ENCODE measurements at places on chromosomes 1 and 21.

- no peak for DNase-seq
Measured at GRCh38 chr1:234918961-234919761, 209.5 kb downstream of the TOMM20 start.

GRCh38 chr1:245790441-245790840 lies 635.7 kb downstream of the KIF26B start:
- no peak for DNase-seq

- DNase-seq: no peak
Measured at GRCh38 chr1:181513786-181514297, 30.5 kb downstream of the CACNA1E start.

GRCh38 chr1:18413541-18414305 lies 67.0 kb upstream of the KLHDC7A start:
- DNase-seq: no peak

- DNase-seq: peak; percentile 17
Measured at GRCh38 chr1:27527223-27527889, 37.4 kb upstream of the WASF2 start.

GRCh38 chr1:112524986-112525385 lies 16.2 kb downstream of the WNT2B start:
- DNase-seq: no peak

DNA sequence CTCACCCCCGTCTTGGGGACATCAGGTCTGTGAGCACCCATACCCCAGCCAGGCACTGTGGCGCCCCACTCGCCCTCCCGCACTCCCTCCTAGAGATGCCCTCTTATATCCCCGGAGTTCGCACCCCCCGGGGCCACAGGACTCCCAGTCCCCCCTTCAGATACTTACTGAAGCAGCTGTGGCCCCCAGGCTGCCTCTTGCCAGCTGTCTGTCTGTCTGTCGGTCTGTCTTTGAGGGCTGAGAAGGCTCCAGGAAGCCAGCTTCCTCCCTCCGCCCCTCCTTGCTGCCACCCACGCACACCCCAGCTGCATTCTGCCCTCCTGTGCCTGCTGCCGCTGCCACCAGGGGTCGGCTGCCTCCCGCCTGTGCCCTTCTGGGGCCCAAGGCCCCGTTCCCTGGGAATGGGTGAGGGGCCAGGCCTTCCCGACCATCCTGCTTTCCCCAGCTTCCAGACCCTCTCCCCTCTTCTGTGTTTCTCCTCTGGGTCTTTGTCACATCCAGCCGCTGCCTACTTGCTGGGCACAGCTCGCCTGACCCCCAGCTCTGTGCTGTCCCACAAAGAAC lies at the start of gene PTPN7:
PTPN7 (minus strand) TSS at position 226 of the 564 bp plus-strand sequence. CDS start 1,200 bp downstream, outside the sequence.
- no peak for DNase-seq
